ENCODE measurements at places on chromosomes 11 and 22.

DNA sequence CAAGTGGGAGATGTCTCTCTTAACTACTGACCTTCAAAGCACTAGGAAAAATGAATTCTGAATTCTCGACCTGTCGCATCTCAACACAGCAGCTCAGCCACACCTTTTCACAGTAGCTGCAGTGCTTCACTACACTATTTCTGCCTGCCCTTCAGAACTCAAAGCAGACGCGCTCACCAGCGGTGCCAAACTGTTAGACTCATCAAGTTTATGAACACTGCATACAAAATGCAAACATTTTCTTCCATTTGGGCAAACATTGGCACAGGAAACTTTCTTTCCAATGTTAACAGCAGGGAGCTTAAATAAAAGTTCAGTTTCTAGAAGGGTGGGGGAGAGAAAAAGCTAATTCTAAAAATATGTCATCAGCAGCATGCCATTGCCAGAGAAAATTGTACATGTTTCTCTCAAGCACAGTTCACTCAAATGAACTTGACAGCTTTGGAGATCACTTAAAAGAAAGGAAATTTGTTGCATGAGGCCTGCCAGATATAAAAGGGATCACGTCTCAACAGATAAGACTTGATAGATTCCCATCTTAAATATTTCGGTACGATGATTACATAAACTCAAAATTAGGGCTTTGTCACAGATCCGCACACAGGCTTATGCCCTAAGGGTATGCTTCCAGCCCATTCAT is 82.7 kb downstream of the CADM1 start:
- DNase-seq: no peak

- no peak for DNase-seq
Measured at GRCh38 chr22:28283068-28283654, 364.1 kb upstream of the PITPNB start.

- DNase-seq: peak; percentile 47
Measured at GRCh38 chr11:73950869-73951710, at the start of gene DNAJB13. Gene DNAJB13, plus strand, starts transcription at chr11:73951026. Its CDS starts 44 bp downstream, at chr11:73951070.

DNA sequence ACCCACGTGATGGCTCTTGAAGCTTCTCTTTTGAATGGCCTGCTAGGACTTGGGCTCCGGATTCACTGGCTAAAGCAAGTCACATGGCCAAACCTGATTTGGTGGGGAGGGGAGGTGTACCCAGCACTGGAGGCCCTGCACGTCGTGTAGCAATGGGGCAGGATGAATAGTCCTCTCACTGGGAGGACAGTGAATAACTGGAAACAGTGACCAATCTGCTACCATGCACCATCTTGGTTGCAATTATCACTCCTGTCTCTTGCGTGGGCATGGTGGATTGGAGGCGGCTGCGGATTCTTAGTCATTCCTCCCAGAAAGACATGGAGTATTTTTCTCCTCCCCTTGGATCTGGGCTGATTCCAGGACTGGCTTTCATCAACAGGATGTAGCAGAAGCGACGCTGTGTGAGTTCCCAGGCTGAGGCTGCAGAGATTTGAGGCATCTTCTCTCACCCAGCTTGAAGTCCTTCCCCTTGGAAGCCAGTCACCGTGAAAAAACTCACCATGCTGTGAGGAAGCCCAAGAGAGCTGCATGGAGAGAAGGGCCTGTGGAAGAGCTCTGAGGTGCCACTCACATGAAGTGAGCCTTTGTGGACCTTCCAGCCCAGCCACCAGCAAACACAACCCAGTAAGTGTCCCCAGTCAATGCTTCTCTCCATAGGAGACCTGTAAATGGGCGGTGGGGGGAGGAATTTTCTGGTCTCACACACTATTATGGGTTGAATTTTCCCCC is 70.4 kb downstream of the IGLL1 start:
- no peak for DNase-seq

- no peak for DNase-seq
Measured at GRCh38 chr22:20740222-20740951, 33.5 kb upstream of the SERPIND1 start.

- DNase-seq: no peak
Measured at GRCh38 chr11:106381895-106382294, 304.4 kb downstream of the AASDHPPT start.

- DNase-seq: no peak
Measured at GRCh38 chr11:9868641-9869040, 204.8 kb downstream of the SWAP70 start.

DNA sequence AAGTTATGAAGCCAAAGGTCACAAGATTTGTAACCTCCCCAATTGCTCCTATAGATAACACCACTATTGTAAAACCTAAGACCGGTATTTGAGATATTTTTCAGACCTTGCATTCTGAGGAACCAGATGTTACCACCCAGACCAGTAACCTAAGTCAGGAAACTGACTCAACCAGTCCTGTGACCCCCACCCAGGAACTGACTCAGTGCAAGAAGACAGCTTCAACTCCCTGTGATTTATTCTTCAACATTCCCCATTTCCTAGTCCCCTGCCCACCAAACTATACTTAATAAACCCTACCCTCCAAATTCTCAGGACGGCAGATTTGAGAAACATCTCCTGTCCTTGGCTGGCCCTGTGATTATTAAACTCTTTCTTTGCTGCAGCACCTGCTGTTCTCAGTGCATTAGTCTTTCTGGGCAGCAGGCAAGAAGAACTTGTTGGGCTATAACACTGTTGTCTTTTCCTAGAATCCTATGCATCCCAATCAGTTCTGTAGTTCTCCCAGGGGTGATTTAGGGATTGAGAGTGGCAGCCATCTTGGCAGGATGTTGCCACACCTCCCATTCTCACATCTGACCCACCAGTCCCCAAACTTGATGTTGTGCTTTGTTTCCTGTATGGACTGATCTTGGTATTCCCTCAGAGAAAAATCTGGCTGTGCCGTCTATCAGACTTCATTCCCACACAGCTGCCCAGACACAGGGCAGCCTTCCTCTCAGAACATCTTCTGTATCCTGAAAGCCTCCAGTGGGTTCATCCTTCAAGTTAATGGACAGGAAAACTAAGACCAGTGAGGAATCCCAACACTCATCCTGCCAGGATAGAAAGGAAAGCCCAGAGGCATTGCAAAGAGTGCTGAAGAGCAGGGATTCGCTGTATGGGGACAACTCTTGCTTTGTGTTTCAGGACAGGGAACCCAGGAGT is 104.0 kb downstream of the PDE2A start:
- no peak for DNase-seq

GRCh38 chr11:126607374-126607773 is 251.9 kb downstream of the ST3GAL4 start:
- DNase-seq: peak; percentile 82

DNA sequence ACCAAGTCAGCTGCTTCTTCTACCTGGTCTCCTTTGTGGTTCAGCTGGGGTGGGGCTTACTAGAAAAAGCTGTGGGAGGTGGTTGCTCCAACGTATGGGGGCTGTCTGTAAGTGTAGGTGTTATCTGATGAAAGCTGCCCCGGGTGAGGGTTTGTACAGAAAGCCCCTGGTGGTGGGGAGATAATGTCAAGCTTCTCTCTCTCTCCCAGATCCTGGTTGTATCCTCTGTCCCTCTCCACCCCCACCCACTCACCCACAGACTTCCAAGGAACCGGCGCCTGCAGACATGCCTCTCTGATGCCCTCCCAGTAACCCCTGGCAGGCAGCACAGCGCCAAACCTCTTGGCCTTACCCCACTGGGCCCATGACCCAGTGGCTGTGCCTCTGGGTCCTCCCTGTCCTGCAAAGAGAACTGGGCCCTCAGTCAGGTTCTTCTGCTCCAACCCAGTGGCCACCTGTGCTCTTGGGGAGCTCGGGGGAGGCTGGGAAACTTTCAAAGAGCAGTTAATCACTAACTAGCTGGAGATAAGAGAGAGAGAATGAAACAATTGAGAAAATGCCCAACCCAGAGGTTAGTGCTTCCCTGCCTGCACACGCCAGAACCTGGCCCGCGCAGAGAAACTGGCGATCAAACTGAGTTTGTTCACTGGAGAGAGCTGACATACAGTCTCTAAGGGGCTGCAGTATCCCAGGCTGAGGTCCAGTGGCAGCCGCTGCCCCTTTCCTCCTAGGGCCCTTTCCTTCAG is 20.4 kb upstream of the EHF start:
- peak; percentile 42 for DNase-seq

GRCh38 chr11:82883853-82884252 is 16.4 kb downstream of the PRCP start:
- DNase-seq: no peak

Data from HuH-7 (cell line).